Stromal cell of bone marrow (primary cell): ENCODE measurements at places on chromosomes 4 and X.
A peak's percentile ranks its signal among the peaks of the same experiment; 100 is the strongest.

GRCh38 chrX:78540171-78540570 lies 119.0 kb downstream of the RTL3 start:
- no peak for DNase-seq

DNA sequence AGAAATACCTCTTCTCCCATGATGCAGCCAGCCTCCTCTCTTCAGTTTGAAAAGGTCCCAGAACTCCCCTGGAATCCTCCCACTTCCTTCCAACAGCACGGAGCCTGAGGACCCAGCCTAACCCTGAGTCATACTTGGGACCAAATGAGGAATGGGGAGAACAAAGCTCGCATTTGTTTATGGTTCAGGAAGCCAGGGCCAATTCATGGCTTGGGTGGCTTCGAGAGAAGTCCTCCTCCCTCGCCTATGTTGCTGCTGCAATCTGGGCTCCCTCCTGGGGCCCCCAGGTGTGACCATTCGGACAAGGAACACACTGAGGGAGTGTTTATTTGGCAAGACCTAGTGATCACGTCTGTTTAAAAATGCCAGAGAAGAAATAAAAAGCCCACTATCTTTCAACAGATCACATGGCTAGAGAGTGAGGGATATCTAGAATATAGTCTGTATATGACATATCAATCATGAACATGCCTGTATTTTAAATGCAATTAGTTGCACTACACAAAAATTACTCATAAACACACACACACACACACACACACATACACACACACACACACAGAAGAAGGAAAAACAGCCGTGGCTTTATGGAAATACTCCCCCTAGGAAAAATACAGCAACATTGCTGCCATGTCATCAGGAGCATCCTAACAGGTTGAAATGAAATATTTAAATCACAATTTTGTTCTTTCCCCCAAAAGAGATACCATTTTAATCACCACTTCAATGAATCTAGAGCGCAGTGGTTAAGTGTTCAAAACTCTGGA lies 155.7 kb upstream of the MAP3K15 start:
- peak; percentile 53 for DNase-seq

DNA sequence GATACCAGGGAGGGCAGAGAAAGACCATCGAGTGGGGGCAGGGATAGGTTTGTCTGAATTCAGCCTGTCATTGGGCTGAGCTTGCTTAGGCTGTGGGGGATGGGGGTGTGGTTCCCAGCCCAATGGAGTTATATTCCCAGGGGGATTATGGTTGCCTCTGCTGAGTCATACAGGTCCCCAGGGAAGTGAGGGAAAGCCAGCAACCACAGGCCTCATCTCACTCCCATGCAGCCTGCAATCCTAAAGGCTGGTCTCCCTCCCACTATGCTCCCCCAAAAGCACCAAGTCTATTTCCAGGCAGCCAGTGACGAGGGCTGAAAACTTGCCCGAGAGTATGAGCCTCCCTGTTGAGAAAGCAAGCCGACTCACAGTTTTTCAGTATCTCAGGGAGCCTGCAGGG lies 39.3 kb downstream of the AFM start:
- peak; percentile 68 for DNase-seq

GRCh38 chr4:112942997-112943396 lies 106.5 kb upstream of the ANK2 start:
- DNase-seq, result no peak

GRCh38 chr4:176561368-176561767 lies 231.4 kb downstream of the VEGFC start:
- DNase-seq, result no peak

GRCh38 chrX:49155243-49155899 lies 7.2 kb upstream of the MAGIX start:
- no peak for DNase-seq

GRCh38 chr4:159312236-159312635 lies 209.4 kb downstream of the RAPGEF2 start:
- no peak for DNase-seq

DNA sequence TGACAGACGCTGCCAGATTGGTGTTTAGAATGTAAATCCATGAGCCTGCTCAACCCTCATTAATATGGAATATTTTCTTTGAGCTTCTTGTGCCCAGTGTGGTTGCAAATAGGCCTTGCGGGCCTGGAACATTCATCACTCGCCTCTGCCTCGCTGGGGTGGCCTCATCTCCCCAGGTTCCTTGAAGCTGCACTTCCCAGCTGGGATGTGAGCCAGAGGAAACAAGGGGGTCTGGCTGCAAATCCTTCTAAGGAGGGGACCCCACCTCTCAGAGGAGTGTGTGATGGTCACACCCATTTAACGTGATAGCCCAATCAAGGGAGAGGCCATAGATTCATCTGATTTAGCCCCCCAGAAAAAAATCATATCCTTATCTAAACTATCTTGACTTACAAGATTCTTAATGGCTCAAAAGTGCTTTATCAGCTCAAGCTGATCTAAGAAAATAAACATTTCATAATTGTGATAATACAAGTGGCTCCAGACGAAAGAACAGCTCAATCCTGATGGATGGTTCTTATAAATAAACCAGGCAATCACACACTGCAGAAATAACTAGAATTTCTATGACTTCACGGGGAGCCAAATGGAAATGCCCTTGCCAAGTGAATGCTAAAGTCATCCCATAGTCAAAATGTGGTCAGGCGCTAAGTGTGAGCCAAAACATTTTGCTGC lies 189.9 kb downstream of the PTTG2 start:
- DNase-seq, result peak; percentile 54

DNA sequence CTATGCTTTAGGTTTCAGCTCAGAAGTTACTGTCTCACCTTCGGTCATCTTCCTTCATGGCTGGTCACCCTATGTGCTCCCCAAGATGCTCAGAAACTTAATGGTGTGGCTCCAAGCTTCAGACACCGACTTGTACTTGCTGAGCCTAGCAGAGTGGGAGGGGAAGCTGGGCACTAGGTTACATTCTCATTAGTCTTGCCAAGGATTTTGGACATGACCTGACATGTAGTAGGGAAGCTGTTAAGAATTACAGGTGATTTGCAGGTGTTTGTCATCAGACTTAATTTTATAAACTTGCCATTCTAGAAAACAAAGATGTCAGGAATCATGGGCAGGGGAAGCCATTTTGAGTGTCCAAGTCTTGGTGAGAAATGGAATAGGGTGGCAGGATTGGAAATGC lies 72.4 kb downstream of the CCNG2 start:
- no peak for DNase-seq

GRCh38 chr4:72896515-72896914 lies 173.0 kb downstream of the COX18 start:
- peak; percentile 75 for DNase-seq

DNA sequence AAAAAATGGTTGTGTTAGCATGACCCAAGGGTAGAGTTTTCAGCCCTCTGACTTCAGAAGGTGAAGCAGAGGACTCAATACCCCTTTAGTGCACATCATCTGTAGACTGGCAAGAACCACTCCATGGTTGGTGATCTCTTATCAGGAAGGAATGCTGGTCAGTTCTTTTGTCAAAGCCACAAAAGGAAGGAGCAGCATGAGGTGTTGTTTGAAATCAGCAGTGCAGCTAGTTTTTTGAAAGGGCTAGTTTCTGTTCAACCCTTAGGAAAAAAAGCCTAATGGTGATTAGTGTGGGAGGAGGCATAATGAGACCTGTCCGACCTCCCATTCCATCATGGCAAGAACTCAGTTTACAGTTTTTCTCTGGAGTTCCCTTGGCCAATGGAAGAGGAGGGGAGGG lies 362.0 kb upstream of the CT83 start:
- DNase-seq, result no peak

DNA sequence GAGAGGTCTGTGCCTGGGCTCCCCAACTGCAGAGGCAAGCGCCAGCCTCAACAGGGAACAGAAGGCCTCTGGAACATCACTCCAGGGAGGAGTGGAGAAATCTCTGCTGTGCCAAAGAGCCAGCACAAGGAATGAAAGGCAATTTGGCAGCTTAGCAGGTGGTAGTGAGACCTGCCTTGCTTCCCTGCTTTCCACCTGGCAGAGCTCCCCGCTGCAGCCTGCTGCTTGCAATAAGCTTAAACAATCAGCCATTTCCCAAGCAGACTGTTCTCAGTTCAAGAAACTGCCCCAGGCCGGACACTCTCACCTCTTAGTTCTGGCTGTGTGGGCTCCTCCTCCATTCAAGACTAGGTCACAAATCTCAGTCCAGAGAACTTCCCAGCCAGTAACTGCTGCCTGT lies 370.6 kb downstream of the MAGEB5 start:
- no peak for DNase-seq

DNA sequence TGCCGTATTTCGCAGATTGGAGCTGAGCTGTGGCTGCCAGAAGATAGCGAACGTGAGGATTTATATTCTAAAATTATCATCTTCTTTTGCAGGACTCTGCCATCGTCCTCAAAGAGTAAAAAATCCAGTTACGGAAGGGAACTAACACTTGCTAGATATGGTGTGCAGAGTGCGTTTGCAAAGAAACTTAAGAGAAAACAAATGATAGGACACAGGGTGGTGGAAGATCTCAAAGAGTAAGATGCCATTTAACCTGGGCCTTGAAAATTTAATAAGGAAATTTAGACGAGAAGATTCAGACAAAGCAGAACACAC lies 566 bp downstream of the LARP7 start:
- no peak for DNase-seq

DNA sequence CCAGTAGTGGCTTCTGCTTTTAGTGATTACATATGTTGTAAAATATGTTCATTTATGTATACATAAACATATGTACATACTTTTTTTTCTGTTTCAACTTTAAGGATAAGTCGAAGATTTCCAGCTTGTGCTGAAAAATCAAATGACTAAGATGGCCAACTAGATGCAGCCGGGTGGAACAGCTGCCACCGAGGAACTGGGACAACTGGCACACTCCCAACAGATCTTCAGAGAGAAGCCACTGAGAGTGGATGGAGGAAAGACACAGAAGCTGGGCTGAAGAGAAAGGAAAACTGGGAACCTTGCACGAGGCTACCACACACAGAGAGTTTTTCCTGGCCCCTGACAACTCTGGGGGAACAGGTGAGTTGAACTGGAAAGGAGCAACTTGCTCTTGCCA lies 207.5 kb downstream of the FAM47B start:
- no peak for DNase-seq

- DNase-seq, result no peak
Observed at GRCh38 chr4:54227256-54228055, 1.6 kb upstream of the PDGFRA start.

GRCh38 chr4:26452565-26453531 lies 37.4 kb downstream of the CCKAR start:
- DNase-seq, result no peak

DNA sequence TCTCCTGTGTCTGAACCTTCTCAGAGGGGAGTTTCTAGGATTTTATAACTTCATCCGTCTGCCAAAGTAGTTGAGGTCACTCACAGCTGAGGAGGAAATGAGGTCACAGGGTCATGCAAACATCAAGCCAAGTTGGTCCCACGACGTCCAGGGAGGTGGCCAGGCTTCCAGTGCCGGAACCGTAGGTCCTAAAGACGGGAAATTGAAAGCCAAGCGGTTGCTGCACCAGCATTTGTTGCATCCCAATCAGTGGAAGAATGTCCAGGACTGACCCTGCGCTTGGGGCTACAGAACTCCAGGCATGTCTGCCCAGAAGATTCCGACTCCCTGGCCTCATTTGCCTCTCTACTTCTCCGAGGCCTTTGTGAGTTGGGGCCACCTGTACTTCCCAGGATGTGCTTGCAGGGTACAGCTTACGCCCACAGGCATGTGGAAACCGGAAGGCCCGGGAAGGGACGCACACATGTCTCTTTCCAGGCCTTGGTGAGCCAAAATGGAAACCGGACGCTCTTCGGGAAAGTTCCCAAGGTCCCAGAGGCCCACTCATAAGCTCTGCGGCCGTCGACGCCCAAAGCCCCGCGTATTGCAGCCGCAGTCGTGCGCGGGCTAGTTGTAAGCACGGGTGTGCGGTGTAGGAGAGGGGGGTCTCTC lies 9.3 kb downstream of the PRDM8 start:
- DNase-seq, result no peak

DNA sequence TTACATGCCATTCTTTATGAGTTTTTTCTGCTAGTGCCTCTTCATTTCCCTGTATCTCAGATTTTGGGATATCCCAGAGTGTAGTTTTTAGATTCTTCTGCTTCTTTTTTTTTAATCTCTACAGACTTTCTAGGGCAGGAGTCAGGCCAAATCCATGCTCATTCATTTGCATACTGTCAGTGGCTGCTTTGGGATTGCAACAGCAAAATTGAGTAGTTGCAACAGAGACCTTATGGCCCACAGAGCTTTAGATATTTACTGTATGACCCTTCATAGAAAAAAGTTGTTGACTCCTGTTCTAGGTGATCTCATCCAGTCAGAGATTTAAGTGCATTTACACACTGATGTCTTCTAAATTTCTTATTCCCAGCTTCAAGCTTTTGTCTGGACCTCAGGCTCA lies 35.3 kb downstream of the ARFIP1 start:
- no peak for DNase-seq

- no peak for DNase-seq
Observed at GRCh38 chr4:19857380-19857779, 394.3 kb upstream of the SLIT2 start.

- DNase-seq, result peak; percentile 94
Observed at GRCh38 chr4:47914220-47914925, at the start of gene NFXL1. NFXL1 (minus strand) TSS chr4:47914583; CDS start chr4:47914203, 380 bp downstream.
